CD4-positive, alpha-beta memory T cell (primary cell): ENCODE measurements at places on chromosomes 3 and 15.

GRCh38 chr15:100192097-100193080 lies 149.4 kb downstream of the ADAMTS17 start:
- H3K36me3 ChIP-seq = no peaks in the 10 kb centered on the region
- no peaks in the 10 kb centered on the region for H3K27me3 ChIP-seq

DNA sequence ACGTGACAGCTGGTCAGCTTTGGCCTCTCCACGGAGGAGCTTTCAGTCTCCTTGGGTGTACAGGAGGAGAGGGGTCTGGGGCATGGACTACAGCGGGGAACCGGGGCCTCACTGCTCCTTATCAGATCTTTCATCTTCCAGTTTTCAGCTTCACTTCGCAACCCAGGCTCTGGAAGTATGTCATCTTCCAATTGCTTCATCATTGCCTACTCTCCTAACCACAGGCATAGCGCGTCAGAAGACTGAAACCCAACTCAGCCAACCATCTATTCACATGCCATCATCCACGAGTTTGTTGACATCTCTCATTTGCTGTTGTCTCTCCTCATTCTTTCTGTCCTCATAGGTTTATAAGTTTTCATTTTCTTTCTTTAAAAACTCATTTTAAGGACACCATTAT lies 119.5 kb downstream of the MYLK start:
- no peaks in the 10 kb centered on the region for H3K36me3 ChIP-seq
- no peak for DNase-seq
- no peak overlapping the region for H3K27ac ChIP-seq

- H3K36me3 ChIP-seq = no peaks in the 10 kb centered on the region
- H3K4me1 ChIP-seq = no peaks in the 10 kb centered on the region
- H3K4me3 ChIP-seq = no peak overlapping the region
- DNase-seq = no peak
Observed at GRCh38 chr3:117547956-117548550, 838.5 kb downstream of the TUSC7 start.

- H3K36me3 ChIP-seq = no peaks in the 10 kb centered on the region
- no peak overlapping the region for H3K4me3 ChIP-seq
- H3K27me3 ChIP-seq = no peaks in the 10 kb centered on the region
- DNase-seq = no peak
Observed at GRCh38 chr15:99969261-99969920, 236.2 kb upstream of the LYSMD4 start.

DNA sequence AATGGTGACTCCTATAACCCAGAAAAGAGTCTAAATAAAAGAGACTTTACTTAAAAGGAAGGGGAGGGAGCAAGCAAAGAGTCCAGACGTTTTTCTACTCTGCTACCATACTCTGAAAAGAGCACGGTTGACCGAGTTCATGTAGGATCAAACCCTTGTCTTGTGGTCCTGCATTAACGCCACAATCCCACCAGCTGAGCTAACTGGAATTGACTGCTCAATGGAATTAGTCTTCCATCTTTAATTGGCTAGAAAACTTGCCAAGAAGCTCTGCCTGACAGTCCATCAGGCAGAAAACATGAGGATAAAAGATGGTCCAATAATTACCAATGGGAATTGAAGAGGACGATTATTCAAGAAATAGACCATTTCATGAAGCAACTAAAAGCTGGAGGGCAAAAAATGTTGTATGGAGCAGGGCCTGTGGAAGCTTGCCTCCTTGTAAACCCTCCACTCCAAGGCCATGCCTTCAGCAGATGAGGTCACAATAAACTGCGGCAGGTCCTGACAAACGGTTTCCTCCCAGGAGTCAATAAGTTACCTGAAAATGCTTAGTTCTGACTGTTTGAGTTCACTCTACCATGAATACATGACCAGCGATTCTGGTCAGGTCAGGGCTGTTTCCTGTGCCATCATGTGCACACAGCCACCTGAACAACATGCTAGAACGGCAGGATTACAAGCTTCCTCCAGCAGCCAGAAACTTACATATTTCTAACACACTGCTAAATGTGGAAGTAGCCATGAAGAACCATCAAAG lies 35.6 kb upstream of the ARHGEF3 start:
- no peak for DNase-seq
- H3K4me1 ChIP-seq = no peaks in the 10 kb centered on the region
- H3K36me3 ChIP-seq = no peaks in the 10 kb centered on the region
- H3K27me3 ChIP-seq = no peaks in the 10 kb centered on the region
- H3K27ac ChIP-seq = no peak overlapping the region

- no peaks in the 10 kb centered on the region for H3K4me1 ChIP-seq
- no peak overlapping the region for H3K4me3 ChIP-seq
- H3K36me3 ChIP-seq = no peaks in the 10 kb centered on the region
- no peak for DNase-seq
- no peaks in the 10 kb centered on the region for H3K27me3 ChIP-seq
Observed at GRCh38 chr3:26369133-26369532, 253.4 kb upstream of the LRRC3B start.

DNA sequence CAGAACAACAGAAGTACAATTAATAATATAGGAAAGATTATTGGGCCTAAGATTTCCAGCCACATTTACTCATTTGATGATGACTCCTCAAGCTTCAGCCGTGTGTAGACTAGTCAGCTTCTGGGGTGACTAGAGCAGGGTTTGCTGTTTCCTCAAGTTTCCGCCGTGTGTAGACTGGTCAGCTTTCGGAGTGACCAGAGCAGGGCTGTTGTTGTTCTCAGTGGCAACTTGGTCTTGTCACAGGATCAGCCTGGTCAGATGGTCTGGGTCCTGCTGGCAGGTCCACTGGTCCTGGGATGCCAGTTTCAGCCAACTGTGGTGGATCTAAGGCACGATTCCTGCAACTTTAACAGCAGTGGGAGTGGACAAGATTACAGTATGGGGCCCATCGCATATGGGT lies 21.8 kb upstream of the NOX5 start:
- no peaks in the 10 kb centered on the region for H3K4me1 ChIP-seq
- H3K27me3 ChIP-seq = no peaks in the 10 kb centered on the region
- no peak for DNase-seq
- H3K27ac ChIP-seq = no peak overlapping the region
- no peak overlapping the region for H3K4me3 ChIP-seq

DNA sequence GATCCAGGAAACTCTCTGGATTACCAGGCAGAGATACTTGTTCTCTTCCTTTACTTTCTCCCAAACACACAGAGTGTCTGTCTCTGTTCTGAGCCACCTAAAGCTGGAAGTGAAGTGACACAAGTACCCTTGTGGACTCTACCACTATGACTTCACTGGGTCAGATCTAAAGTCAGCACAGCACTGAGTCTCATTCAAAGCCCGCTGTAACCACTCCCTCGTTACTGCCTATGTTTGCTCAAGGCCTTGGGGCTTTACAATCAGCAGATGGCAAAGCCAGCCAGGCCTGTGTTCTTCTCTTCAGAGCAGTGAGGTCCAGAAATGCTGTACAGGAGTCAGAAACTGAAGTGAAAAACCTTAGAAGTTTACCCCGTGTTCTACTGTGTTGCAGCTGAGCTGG lies 588.3 kb upstream of the SEMA6D start:
- H3K27me3 ChIP-seq = no peaks in the 10 kb centered on the region
- H3K4me3 ChIP-seq = no peak overlapping the region
- no peaks in the 10 kb centered on the region for H3K4me1 ChIP-seq
- no peak overlapping the region for H3K27ac ChIP-seq
- DNase-seq = no peak
